ENCODE measurements at places on chromosomes 3 and 15. TPM values are rescaled to one million over a fixed set of nuclear protein-coding genes. Genes with fewer than 3 reads are reported as not detected.

TAGLN3 gene
- total RNA-seq, result not detected

LDHAL6B gene
- total RNA-seq, result not detected

SPINT1 gene
- total RNA-seq, result 32.7 TPM

PCOLCE2 gene
- 14.6 TPM for total RNA-seq

OR5K2 gene
- total RNA-seq, result not detected

KCNMB3 gene
- 5.8 TPM for total RNA-seq

KLF15 gene
- total RNA-seq, result 0.10 TPM

RTP1 gene
- total RNA-seq, result not detected

ATP13A4 gene
- total RNA-seq, result not detected

ARNT2 gene
- 16.8 TPM for total RNA-seq

ZFAND6 gene
- 73.0 TPM for total RNA-seq
